ENCODE measurements at places on chromosomes 16 and 17.

DNA sequence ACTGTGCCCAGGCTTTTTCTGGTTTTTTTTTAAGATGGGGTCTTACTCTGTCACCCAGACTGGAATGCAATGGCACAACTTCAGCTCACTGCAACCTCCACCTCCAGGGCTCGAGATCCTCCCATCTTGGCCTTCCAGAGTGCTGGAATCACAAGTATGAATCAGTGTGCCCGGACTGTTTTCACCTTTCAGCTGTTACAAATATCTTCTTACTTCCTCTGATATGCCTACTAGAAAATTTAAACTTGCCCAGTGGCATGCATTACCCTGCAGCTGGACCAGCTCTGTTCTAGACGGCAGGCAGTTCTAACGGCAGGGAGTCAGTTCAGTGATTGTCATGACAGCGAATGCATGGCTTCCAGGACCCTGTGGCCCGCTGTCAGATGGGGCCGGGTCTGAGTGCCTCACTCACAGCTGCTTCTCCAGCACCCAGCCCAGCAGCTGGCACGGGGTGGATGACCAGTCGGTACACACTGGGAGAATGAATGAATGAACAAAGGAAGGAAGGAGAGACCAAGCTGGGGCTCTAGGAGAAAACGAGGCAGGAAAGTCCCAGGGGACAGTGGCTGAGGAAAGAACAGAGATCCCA lies 28.0 kb upstream of the LITAF start:
- no peak for DNase-seq

- no peak for DNase-seq
Observed at GRCh38 chr17:75367312-75367711, 38.2 kb downstream of the GRB2 start.

DNA sequence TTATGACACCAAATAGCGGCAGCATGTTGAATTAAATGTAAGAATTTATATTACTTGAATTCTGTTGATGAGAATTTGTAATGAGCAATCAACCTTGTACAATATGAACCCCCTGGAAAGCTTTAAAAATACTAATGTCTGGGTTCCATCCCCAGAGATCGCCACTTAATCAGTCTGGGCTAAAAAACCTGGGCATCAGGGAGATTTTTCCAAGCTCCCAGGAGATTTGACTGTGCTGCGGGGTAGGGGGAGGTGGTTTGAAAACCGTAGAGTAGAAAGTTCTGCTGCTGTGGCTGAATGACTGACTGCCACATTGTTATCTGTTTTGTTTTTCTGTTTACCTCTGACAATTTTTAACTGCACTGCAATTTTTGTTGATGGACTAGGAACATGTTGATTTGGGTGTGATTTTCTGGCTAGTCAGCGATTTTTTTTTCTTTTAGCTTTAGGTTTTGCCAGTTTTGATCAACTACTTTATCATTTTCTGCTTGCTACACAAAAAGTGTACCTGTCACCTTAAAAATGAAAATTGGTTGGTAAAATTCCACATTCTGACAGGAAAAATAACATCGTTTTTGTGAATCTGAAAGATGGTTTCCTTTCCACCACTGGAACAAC lies 79.3 kb downstream of the PCTP start:
- DNase-seq: no peak

- DNase-seq: no peak
Observed at GRCh38 chr17:75755990-75756389, 9.0 kb downstream of the GALK1 start.
